ENCODE measurements at places on chromosomes 2 and 18.

DNA sequence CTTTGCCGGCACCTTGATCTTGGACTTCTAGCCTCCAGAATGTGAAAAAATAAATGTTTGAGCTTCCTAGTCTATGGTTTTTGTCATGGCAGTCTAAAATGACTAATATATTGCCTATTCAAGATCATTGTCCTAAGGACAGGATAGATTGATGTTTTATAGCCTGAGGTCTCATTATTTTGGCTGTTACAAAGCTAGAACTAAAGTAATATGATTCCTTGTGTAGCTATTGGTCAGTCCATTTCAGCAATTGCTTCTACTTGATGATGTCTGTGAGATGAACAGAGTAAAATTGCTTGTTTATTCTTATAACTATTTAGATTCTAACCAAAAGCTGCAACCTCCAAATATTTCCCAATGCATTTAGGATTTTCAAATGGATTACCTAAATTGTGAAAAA lies 145.0 kb downstream of the HRH4 start:
- no peaks in the 10 kb centered on the region for H3K4me1 ChIP-seq
- H3K27ac ChIP-seq, result no peak overlapping the region
- no peaks in the 10 kb centered on the region for H3K36me3 ChIP-seq
- no peak for DNase-seq
- H3K4me3 ChIP-seq, result no peak overlapping the region

DNA sequence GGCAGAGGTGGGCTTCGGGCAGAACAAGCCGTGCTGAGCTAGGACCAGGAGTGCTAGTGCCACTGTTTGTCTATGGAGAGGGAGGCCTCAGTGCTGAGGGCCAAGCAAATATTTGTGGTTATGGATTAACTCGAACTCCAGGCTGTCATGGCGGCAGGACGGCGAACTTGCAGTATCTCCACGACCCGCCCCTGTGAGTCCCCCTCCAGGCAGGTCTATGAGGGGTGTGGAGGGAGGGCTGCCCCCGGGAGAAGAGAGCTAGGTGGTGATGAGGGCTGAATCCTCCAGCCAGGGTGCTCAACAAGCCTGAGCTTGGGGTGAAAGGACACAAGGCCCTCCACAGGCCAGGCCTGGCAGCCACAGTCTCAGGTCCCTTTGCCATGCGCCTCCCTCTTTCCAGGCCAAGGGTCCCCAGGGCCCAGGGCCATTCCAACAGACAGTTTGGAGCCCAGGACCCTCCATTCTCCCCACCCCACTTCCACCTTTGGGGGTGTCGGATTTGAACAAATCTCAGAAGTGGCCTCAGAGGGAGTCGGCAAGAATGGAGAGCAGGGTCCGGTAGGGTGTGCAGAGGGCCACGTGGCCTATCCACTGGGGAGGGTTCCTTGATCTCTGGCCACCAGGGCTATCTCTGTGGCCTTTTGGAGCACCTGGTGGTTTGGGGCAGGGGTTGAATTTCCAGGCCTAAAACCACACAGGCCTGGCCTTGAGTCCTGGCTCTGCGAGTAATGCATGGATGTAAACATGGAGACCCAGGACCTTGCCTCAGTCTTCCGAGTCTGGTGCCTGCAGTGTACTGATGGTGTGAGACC lies at the start of gene PROC:
Gene PROC (plus strand): TSS at position 128 of the 812 bp plus-strand sequence. CDS start 1,516 bp downstream, outside the sequence.
- no peak within 1 kb of the TSS for H3K27ac ChIP-seq
- H3K4me3 ChIP-seq, result no peak within 1 kb of the TSS
- no peak for DNase-seq
- peaks cover 24% of the 10 kb centered on the region for H3K4me1 ChIP-seq
- H3K27me3 ChIP-seq, result peaks cover 52% of the 10 kb centered on the region

DNA sequence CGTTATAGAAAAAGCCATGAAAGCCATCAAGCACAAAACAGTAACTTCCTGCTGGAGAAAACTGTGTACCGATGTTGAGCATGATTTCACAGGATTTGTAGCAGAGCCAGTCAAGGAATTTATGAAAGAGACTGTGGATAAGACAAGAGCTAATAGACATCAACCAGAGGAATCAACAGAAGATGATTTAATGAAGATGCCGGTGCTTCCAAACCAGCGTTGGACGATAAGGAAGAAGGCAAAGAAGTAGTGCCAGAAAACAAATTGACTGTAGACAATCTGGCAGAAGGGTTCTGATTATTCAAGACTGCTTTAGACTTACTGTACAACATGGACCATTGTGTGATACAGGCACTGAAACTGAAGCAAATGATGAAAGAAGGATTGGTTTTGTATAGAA lies 49.5 kb upstream of the GAREM2 start:
- H3K36me3 ChIP-seq, result peaks cover 3% of the 10 kb centered on the region
- no peaks in the 10 kb centered on the region for H3K27me3 ChIP-seq
- peaks cover 5% of the 10 kb centered on the region for H3K4me1 ChIP-seq
- no peak overlapping the region for H3K27ac ChIP-seq
- no peak overlapping the region for H3K4me3 ChIP-seq

- DNase-seq, result no peak
- no peaks in the 10 kb centered on the region for H3K4me1 ChIP-seq
- H3K27me3 ChIP-seq, result peaks cover 6% of the 10 kb centered on the region
- H3K27ac ChIP-seq, result no peak overlapping the region
- no peaks in the 10 kb centered on the region for H3K36me3 ChIP-seq
Observed at GRCh38 chr2:152015552-152015951, 83.3 kb downstream of the CACNB4 start.

DNA sequence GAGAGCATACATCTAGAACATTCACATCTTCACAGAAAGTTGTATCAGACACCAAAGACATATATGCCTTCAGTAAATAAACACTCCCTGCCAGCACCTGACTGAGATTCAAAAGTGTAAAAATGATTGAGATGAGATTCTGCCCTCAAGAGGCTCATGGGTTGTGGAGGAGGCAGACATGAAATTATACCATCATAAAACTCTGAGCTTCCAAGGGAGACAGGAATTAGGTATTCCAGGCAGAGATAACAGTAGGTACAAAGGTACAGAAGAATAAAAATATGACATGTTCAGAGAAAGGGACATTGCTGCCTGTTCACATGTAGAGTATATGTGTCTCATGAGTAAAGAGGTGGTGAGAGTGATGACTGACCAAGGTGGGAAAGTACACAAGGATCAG lies 322.3 kb downstream of the OSR1 start:
- H3K36me3 ChIP-seq, result no peaks in the 10 kb centered on the region
- H3K27me3 ChIP-seq, result no peaks in the 10 kb centered on the region
- no peak overlapping the region for H3K4me3 ChIP-seq
- no peaks in the 10 kb centered on the region for H3K4me1 ChIP-seq

GRCh38 chr2:191653667-191654391 lies 24.1 kb upstream of the NABP1 start:
- no peak for DNase-seq
- H3K4me1 ChIP-seq, result peaks cover 25% of the 10 kb centered on the region
- H3K27me3 ChIP-seq, result no peaks in the 10 kb centered on the region

DNA sequence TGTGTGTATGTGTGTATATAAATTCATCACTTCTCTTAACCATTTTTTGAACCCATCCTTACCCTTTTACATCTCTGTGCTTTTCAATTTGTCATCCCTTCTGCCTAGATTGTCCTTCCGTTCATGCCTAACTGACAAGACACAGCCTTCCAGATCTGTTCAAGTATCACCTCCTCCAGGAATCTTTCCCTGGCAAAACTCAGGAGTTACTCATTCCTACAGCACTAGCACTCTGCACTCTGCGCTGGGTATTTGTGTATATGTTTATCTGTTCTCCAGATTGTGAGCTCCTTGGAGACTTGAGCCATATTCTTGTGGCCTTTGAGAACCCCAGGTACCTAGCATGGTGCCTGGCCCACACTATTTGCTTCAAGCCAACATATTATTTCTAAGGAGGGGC lies 26.8 kb upstream of the ASXL2 start:
- no peaks in the 10 kb centered on the region for H3K4me1 ChIP-seq
- no peak overlapping the region for H3K27ac ChIP-seq
- no peaks in the 10 kb centered on the region for H3K36me3 ChIP-seq
- H3K4me3 ChIP-seq, result no peak overlapping the region

DNA sequence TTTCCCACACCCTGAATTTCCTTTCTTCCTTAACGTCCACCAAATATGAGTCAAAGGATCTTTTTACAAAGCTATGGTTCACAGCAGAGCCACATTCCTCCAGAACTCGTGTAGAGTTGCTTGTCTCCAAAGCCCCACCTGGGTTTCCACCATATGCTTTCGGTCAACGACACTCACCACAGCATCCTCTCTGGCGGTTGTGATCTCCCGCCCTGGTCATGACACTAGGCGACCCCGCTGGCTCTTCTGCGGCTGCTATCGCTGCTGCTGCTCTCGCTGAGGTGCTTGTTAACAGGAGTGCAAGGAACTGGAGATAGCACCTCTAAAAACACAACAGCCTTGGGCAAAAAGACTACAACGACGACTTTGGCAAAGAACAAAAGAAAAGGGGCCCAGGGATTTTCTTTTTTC lies 340 bp downstream of the SLC40A1 start:
- H3K27me3 ChIP-seq, result peaks cover 23% of the 10 kb centered on the region
- peaks cover 3% of the 10 kb centered on the region for H3K36me3 ChIP-seq
- peak overlapping the region; percentile 8 for H3K27ac ChIP-seq
- DNase-seq, result peak; percentile 36
- H3K4me1 ChIP-seq, result peaks cover 55% of the 10 kb centered on the region
- peak overlapping the region; percentile 78 for H3K4me3 ChIP-seq

GRCh38 chr2:231987124-231987727 lies 25.7 kb downstream of the DIS3L2 start:
- H3K36me3 ChIP-seq, result no peaks in the 10 kb centered on the region
- H3K27ac ChIP-seq, result no peak overlapping the region
- H3K4me3 ChIP-seq, result no peak overlapping the region
- H3K27me3 ChIP-seq, result no peaks in the 10 kb centered on the region

DNA sequence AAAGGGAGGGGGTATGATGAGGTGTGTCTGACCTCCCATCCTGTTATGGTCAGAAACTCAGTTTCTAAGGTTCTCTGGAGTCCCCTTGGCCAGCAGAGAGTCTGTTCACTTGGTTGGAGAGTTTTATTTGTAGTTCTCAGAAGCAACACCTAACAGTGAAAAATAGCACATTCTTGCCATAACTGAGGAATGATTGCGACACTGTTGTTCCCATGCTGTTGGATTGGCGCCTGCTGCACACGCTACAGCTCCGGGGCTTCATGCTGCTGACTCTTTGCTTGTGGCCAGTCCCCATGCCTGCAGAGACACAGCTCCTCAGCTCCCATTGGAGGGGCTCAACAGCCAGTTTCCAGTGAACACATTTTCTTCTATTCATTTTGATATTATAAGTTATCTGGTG lies 42.1 kb downstream of the TPGS2 start:
- no peaks in the 10 kb centered on the region for H3K4me1 ChIP-seq
- no peak overlapping the region for H3K27ac ChIP-seq
- H3K4me3 ChIP-seq, result no peak overlapping the region
- H3K36me3 ChIP-seq, result peaks cover 21% of the 10 kb centered on the region

GRCh38 chr18:41266204-41266603 lies 688.8 kb upstream of the PIK3C3 start:
- no peaks in the 10 kb centered on the region for H3K36me3 ChIP-seq
- H3K27ac ChIP-seq, result no peak overlapping the region
- no peaks in the 10 kb centered on the region for H3K4me1 ChIP-seq
- DNase-seq, result no peak
- no peak overlapping the region for H3K4me3 ChIP-seq

GRCh38 chr2:189312211-189312610 lies 129.1 kb upstream of the WDR75 start:
- peaks cover 2% of the 10 kb centered on the region for H3K36me3 ChIP-seq
- H3K27ac ChIP-seq, result no peak overlapping the region
- H3K4me1 ChIP-seq, result peaks cover 66% of the 10 kb centered on the region
- DNase-seq, result no peak
- H3K4me3 ChIP-seq, result no peak overlapping the region

DNA sequence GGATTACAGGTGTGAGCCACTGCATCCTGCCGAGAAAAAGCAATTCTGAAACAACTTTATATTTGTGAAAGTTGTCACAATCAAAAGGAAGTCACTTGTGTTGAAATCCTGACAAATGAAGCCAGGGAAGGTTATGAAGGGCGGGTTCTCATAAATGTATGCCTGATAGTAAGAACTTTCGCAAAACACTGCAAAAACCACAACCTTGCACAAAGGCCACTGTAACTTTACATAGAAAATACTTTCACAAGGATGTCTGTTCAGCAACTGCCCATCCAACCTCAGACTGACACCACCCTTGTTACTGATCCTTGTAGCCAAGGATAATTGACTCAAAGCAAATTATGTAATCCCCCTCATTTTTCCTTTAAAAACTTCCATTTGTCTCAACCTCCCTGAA lies 90.6 kb downstream of the SLC4A3 start:
- H3K4me3 ChIP-seq, result no peak overlapping the region
- H3K27me3 ChIP-seq, result peaks cover 10% of the 10 kb centered on the region
- no peak overlapping the region for H3K27ac ChIP-seq
- no peaks in the 10 kb centered on the region for H3K36me3 ChIP-seq

GRCh38 chr2:236010920-236011685 lies 157.1 kb downstream of the GBX2 start:
- no peak overlapping the region for H3K4me3 ChIP-seq
- no peaks in the 10 kb centered on the region for H3K4me1 ChIP-seq
- peaks cover 1% of the 10 kb centered on the region for H3K36me3 ChIP-seq
- no peak overlapping the region for H3K27ac ChIP-seq

DNA sequence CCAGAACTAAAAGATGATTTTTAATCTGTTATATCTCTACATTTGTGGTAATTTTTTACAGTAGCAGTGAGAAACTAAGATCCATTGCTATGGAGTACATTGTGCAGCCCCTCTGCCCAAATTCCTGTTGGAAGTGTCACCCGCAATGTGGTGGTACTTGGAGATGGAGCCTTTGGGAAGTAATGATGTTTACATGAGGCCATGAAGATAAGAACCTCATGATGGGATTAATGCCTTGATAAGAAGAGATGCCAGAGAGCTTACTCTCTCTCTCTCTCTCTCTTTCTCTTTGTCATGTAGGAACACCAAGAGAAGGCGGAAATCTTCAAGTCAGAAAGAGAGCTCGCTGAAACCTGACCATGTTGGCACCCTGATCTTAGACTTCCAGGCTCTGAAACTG lies 535.4 kb downstream of the PID1 start:
- no peaks in the 10 kb centered on the region for H3K27me3 ChIP-seq
- H3K4me1 ChIP-seq, result no peaks in the 10 kb centered on the region
- H3K36me3 ChIP-seq, result no peaks in the 10 kb centered on the region
- H3K4me3 ChIP-seq, result no peak overlapping the region
- no peak overlapping the region for H3K27ac ChIP-seq

- no peaks in the 10 kb centered on the region for H3K27me3 ChIP-seq
- DNase-seq, result no peak
- H3K4me3 ChIP-seq, result no peak overlapping the region
Observed at GRCh38 chr2:124283096-124283495, 258.0 kb downstream of the CNTNAP5 start.

- H3K27ac ChIP-seq, result no peak overlapping the region
- H3K4me3 ChIP-seq, result no peak overlapping the region
- no peaks in the 10 kb centered on the region for H3K27me3 ChIP-seq
- no peaks in the 10 kb centered on the region for H3K36me3 ChIP-seq
- H3K4me1 ChIP-seq, result no peaks in the 10 kb centered on the region
Observed at GRCh38 chr2:116717832-116718231, 1096.7 kb upstream of the DDX18 start.

Measured in activated T-cell treated with anti-CD3 and anti-CD28 coated beads, Interleukin-2, amount 50 U/mL, for 72 hours (primary cell).